CD8-positive, alpha-beta memory T cell (primary cell): ENCODE measurements at places on chromosomes 16 and 17. TPM values are rescaled to one million over a fixed set of nuclear protein-coding genes. Genes with fewer than 3 reads are reported as not detected.

- no peak for DNase-seq
Observed at GRCh38 chr17:32285746-32286517, 20.3 kb downstream of the RHBDL3 start.

DNA sequence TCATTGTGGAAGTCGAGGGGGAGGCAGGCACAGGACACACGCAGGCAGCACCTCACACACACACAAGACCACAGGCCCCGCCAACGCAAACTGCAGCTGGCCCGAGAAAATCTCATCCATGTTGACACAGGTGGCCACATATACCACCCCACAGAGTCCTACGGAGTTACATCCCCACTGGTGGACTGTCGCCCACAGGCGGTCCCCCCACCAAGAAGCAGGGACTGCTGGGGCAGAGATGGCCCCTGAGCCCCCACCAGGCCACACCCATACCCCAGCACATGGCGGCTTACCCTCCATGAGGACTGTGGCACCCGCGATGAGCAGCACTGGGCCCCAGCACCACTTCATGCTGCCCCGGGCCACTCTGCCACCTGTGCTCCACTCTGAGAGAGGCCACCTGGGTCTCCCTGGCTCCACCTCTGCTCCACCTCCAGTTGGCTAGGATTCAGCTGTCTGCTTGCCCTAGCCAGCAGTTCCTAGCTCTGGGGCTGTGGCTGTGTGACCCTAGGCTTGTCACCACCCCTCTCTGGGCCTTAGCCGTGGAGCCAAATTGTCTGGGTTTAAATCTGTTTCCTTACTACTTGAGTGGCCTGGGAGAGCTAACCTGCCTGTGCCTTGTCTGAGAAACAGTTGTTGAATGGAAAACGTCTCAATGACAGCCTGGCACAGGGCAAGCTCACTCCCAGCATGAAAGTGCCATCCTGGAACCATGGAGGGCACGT lies at the start of gene PRSS53:
PRSS53 (minus strand) TSS at position 485 of the 725 bp plus-strand sequence; CDS start at position 351, 134 bp downstream.
- no peak for DNase-seq

Gene TBC1D3K
- total RNA-seq = not detected

Gene ARHGAP44
- not detected for total RNA-seq

Gene CCDC78
- 9.9 TPM for total RNA-seq
